SK-N-MC (cell line): ENCODE measurements at places on chromosomes 1 and 21.

DNA sequence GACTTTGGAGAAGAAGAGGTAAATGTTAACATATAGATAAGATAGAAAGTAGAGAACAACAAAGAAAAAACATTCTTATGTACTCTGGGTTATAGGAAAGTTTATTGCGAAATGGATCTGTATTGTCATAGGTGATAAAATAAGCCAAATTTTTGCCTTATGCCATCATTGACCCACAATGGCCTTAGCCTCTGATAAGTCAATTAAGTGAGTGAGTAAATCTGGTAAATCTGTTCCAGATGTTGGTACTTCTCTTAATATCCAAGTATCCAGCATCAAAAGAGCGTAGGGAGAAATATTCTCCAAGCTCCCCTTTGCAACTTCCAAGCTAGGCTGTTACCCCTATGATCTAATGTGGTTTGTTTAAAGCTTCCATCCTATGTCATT lies 38.3 kb upstream of the CLCA4 start:
- DNase-seq: no peak

DNA sequence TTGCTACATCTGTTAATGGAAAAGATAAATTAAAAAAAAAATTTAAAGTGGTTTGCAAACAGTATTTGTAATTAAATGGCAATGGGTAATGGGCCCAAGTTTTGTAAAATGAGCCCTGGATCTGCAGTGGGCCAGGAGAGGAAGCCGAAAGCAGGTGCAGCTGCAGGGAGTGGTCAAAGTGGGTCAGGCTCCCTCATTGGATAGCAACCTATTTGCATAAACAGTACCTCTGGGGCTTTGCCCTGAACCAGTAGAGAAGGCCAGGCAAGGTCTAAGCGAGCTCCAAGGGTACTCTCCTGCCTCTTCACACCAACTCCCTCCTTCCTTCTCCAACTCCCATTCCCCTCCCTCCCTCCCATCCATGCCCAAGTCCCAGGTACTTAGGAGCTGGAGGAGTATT lies 138.9 kb downstream of the HMGB4 start:
- DNase-seq: no peak

- DNase-seq: no peak
Observed at GRCh38 chr1:150552128-150552910, 3.1 kb downstream of the ADAMTSL4 start.

DNA sequence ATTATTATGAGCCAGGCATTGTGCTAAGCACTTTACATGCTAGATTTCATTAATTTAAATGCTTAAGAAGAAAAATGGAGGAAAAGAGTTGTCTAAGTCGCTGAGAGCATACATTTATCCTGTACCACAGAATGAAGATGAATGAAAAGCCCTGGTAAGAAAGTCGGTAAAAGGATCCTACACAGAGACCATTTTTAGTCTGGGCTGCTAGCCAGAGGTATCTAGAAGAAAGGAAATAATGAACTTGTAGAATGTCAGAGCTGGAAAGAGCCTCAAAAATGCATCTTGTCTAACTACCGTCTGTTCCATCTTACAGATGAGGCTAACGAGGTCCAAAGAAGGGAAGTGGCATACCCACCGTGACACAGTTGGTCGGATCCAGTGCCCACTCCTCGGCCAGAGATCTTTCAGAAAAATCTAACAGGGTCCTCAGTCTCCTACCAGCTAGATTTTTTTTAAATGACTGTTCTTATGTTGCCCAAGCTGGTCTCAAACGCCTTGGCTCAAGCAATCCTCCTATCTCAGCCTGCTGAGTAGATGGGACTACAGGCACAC lies 12.2 kb upstream of the TNR start:
- no peak for DNase-seq

GRCh38 chr1:154557939-154558719 lies at the start of gene UBE2Q1:
Gene UBE2Q1, minus strand, starts transcription at chr1:154558662. Its CDS starts 109 bp downstream, at chr1:154558553.
- no peak for DNase-seq

DNA sequence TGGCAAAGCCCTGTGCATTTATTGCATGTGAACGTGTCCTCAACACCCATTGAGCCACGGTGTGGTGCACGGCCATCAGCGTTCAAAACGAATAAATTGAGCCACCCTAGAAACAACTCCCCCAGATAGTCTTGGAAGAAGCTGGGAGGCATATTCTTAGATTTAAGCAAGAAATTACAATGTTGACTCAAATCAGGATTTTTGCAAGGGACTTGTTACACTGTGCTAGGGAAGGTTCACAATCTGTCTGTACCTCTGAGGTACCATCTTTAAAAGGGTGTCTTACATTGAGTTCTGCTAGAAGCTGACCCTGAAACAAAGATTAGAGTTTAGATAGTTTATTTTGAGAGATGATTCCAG lies 16.2 kb downstream of the CD247 start:
- no peak for DNase-seq

DNA sequence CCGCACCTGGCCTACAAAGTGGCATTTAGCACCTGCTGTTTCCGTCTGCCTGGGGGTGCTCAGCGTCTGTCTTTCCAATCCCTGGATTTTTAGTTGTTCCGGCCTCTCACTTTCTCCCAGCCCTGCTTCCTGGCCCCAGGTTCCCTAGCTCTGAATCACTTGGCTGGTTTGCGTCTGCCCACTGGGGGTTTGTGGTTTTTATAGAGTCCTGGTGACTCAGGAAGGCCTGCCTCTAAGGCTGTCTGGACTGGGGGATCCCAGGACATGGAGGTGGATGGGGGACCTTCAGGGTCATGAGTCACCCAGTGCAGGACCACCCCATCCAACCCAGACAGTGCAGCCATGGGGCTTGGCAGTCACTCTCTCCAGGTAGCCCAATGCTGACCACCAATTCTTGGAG lies 53.5 kb downstream of the MRPL37 start:
- no peak for DNase-seq

DNA sequence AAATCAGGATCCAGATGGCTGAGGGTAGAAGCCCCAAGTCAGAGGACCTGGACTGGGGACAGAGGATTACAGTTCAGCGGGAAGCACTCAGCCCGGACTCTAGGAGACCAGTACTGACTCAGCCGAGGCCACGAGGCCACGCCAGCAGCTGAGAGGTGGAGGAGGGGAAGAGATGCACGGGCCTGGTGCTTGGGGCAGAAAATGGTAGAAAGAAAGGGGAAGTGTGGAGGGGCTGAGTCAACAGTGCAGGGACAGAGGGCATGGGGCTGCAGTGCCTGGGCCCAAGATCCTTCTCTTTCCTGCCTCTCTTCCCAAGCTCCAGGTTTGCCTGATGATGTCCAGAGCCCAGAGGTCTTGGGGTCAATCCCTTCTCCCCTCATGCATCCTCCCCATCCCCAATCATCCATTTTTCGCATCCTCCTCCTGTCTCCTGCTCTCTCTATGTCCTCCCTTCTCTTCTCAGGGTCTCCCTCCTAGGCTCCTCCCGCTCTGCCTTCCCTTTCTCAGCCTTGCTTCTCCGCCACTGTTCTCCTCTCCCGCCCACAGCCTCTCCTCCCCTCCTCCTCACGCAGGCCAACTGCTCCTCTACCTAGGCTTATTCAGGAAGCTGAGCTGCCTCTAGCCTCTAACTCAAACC lies 7.7 kb downstream of the ARHGEF2 start:
- DNase-seq: no peak

DNA sequence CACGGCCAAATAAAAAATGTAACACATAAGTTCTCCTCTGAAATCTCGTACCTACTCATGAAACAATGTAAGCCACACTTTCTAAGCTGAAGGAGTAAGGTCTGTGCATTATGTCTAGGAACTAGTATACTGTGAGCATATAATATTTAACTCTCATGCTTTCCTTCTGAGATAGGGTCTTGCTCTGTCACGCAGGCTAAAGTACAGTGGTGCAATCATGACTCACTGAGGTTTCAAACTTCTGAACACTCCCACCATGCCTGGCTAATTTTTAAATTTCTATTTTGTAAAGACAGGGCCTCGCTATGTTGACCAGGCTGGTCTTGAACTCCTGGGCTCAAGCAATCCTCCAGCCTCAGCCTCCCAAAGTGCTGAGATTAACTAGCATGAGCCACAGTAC lies 71.3 kb downstream of the AHCTF1 start:
- no peak for DNase-seq

GRCh38 chr1:198904321-198904720 lies 265.5 kb downstream of the PTPRC start:
- no peak for DNase-seq

DNA sequence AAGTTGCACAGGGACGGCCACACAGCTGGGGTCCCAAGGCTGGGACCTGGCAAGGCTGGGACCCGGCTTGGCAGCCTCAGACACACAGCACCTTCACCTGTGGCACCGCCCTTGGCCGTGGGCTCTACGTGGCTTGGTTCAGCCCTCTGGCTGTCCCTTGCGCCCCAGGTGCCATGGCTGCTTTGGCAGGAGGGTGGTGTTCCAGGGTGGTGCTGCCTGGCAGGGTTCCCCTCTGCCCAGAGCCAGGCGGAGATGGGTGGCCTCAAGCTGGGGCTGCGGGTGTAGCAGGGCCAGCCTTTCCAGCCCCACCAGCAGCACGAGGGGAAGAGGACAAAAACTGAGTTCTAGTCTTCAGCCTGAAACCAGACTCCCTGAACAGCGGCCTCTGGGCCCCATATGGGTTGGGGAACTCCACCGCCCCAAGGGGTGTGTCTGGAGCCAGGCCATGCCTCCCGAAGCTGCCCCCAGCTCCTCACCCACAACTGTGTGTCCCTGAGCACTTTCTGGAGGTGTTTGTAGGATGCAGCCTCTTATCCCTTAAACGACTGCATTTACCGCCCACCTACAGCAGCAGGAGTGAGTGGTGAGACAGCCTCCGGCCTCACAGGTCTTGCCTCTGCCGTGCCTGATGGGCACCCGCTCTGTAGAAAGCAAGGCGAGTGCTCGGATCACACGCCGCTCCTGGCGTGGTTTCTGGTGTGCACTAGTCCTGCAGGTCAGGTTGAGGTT lies 92.3 kb downstream of the PDE9A start:
- DNase-seq: no peak

GRCh38 chr21:26826801-26827200 lies 18.4 kb downstream of the ADAMTS1 start:
- DNase-seq: no peak

GRCh38 chr1:65882076-65882475 lies 89.4 kb downstream of the PDE4B start:
- no peak for DNase-seq

DNA sequence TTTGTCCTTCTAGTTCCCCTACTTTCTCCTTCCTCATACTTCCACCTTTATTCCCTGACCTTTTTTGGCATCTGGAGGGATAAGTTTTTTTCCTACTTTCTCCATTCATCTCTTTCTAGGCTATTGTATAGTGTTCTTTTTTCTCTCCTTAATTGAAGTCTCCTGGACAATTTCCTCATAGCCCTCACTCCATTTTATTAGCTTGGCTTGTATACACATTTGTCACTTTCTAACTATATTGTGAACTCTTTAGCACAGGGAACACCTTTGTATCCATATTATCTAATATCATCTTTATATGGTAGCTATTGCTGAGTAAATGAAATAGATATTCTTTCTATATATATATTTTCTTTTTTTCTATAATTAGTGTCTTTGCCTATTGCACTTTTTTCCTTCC lies 47.6 kb downstream of the TMED5 start:
- no peak for DNase-seq

GRCh38 chr21:35384375-35384774 lies 335.3 kb upstream of the RUNX1 start:
- DNase-seq: no peak

DNA sequence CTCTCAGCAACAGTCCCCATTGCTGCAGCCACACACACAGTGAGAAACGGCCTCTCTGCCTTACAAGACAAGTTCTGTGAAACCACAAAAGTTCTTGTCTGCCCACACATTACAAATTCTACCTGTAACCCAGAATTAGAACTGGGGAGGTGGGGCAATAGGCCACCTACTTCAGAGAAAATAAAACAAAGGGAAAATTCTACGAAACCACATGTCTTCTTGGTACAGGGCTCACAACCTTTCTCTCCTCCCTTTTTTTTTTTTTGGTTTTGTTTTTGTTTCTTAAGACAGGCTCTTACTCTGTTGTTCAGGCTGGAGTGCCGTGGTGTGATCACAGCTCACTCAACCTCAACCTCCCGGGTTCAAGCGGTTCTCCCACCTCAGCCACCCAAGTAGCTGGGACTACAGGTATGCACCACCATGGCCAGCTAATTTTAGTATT lies 30.2 kb downstream of the LPAR3 start:
- DNase-seq: no peak

- no peak for DNase-seq
Observed at GRCh38 chr1:97204468-97204867, 482.9 kb downstream of the PTBP2 start.

- no peak for DNase-seq
Observed at GRCh38 chr1:202659974-202660373, 50.3 kb downstream of the SYT2 start.

DNA sequence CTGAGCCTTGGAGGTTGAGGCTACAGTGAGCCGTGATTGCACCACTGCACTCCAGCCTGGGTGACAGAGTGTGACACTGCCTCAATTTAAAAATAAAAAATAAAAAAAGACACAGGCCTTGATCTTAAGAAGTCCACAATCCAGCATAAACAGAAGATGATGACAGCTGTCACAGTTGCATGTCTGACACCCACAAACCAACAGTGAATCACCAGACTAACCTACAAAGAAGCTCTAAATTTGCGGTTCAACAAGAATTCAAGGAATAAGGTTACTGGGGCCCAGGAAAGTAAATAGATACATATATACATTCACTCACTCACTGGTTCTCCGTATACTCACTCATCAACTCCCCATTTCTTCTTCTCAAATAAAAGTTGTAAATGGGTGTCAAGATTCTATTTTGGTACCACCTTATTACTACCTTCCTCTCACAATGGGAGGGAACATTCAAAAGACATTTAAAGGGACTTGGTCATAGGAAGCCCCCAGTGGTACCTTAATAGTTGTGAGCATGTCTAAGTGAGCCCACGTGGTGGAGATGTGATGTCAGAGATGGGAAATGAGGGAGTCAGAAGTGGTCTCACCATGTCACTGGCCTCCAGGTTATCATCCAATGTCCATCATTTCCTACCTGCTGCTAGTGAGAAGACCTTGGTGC lies 66.9 kb upstream of the PRDX6 start:
- DNase-seq: no peak

DNA sequence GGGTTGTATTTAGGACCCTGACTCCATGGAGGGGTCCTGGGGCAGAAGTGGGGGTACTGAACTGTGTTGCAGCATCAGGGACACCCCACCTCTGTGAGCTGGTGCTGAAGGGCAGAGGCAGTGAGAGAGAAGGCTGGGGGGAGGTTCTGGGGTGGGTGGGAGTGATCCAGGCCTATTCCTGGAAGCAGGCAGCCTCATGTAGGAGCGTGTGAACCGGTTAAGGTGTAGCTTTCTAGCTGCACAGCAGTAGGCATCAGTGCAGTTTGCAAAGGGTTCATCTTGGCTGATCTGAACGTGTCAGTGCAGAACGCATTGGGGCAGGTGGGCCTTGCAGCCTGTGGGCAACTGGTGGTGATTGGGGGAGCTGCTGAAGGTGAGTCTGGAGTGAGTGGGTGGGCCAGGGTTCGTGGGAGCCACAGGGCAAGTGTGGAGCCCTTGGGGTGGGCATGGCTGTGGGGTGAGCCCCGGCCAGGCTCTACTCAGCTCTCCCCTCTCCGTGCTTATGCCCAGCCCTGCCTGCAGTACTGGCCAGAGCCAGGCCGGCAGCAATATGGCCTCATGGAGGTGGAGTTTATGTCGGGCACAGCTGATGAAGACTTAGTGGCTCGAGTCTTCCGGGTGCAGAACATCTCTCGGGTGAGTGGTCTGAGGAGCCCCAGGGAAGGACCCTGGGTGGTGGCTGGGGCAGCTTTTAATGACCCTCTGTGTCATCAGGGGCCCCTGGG lies 86.7 kb downstream of the PTPRU start:
- DNase-seq: no peak
